ENCODE measurements at places on chromosomes 11 and 22.

DNA sequence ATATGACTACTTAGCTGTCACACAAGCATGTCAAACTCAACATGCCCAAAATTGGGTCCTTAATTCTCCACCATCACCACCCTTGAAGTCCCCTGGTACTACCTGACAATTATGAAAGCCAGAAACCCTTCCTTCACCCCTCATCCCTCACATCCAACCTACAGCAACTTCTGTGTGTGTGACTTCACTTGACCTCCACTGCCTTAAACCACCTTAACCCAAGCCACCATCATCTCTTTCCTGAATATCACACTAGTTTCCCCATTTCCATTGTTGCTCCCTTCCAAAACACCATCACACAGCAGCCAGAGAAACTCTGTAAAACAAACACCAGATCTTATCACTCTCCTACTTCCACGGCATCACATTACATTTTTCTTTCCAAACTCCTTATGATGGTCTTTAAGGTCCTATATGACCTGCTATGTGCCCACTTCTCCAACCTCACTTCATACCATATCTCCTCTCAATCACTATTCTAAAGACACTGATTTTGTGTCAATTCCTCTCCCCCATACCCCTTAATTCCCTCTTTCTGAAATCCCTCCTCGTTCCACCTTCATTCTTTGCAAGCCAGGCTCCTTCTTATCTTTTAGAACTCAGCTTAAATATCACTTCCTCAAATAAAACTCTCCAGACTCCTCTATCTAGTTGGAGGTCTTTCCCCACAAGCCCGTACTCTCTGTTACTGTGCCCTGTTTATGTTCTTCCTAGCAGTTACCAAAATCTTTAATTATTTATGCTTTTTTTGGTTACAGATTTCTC is 124.9 kb downstream of the RBFOX2 start:
- no peak for DNase-seq

GRCh38 chr11:129115652-129116586 is 76.2 kb downstream of the ARHGAP32 start:
- no peak for DNase-seq

DNA sequence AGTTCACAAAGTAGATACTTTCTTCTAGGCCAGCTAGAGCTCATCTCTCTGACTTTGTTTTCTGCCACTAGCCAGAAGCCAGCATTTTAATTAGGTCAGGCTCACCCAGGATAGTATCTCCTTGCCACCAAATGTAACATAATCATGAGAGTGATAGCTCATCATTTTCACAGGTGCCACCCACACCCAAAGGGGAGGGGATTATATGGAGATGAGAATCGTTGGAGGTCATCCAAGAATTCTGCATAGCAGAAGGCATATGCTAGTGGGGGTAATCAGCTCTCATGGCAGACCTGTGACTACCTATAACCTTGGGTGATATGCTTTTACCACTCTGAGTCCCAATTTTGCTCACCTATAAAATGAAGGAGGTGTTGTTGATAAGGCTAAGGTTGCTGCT is 523.0 kb downstream of the METTL15 start:
- no peak for DNase-seq

GRCh38 chr11:67369801-67370284 is 3.6 kb downstream of the CLCF1 start:
- no peak for DNase-seq

DNA sequence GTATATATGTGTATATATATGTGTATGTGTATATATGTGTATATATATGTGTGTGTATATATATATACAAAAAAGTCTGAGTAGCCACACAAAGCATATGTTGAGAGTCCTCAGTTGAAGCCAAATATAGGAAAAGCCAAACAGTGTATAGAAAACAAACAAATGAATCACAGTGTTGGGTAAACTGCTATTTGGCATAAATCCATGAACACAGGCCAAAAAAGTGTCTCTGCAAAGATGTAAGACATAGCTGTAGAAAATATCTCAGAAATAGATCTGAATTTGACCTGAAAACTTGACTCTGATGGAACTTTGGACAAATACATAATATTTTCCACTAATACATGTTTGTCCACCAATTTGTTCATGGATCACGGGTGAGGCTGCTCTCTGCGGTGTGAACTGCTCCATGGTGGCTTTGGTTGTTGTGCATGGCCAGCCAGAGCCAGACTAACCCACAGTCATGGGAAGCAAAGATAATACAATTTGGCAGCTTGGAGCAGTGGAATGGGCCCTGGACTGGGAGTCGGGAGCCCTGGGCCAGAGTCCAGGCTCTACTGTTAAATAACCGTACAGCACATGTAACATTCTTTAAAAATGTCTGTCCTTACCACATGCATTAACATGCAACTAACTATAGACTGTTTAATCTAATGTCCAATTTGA is 76.9 kb upstream of the EED start:
- no peak for DNase-seq

- DNase-seq: no peak
These were observed 23.1 kb downstream of the POLR3H start for GRCh38 chr22:41521126-41521525.

DNA sequence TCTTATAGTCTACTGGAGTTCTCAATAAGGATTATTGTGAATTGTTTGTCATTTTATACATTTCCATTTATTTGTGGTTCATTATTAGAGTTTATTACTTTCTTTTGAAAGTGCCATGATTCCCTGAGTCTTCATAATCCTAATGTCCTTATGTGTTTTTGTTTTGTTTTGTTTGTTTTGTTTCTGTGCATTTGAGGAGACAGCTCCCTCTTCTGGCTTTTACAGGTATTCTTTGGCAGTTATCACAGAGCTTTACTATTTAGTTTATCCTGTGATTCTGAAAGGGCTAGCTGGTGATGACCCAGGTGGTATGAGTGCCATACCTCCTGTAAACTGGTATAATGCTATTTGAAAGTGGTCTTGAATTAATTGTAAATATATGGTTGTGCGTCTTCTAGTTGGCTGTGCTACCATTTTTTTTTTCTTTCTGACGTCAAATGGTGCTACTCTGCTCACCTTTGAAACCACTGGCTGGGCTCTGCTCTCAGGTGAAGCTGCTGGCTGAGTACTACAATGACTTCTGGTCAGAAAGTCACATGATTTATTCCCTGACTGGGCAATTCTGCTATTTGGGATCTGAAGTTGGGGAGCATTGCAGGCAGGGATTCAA is 751.2 kb downstream of the JRKL start:
- DNase-seq: no peak

DNA sequence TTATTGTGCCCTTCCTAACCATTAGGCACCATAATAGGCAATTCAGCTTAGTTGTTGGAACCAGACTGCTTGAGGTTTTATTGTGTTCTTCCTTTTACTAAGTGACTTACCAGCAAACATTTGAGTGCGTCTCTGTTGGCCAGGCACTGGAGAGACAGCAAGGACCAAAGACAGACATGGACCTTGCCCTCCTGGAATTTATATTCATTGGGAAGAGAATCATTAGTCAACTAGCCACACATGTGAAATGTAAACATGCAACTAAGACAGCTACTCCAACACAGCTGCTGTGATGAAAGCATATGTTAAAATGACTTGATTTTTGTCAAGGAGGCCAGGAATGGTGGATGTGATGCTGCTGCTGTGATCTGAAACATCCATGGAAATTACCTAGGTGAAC is 106.4 kb downstream of the TRAF6 start:
- no peak for DNase-seq

- DNase-seq: no peak
These were observed 13.4 kb upstream of the IL17REL start for GRCh38 chr22:50025993-50026392.

DNA sequence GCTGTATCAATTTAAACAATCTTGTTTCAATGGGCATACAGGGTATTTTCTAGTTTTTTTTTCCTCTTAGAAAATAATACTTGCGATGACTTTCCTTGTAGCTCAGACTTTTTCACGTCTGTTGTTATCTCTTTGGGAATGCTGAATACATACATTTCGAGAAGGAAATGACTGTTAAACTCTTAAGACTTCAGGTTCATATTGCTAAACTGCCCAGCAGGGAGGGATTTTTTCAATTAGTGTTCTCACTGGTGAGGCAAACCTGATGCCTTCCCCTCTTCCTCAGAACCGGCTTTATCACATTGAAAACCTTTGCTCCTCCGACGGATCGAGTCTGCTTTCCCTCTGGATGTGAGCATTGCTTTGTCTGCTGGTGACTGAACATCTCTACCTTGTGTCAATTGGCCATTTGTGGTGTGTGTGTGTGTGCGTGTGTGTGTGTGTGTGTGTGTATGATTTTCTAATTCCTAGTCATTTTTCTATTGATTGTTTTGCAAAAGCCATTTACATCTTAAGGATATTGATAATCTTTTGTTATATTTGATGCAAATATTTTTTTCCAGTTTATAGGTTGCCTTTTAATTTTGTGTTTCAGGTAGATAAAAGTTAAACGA is 6.6 kb downstream of the NEAT1 start:
- DNase-seq: no peak

DNA sequence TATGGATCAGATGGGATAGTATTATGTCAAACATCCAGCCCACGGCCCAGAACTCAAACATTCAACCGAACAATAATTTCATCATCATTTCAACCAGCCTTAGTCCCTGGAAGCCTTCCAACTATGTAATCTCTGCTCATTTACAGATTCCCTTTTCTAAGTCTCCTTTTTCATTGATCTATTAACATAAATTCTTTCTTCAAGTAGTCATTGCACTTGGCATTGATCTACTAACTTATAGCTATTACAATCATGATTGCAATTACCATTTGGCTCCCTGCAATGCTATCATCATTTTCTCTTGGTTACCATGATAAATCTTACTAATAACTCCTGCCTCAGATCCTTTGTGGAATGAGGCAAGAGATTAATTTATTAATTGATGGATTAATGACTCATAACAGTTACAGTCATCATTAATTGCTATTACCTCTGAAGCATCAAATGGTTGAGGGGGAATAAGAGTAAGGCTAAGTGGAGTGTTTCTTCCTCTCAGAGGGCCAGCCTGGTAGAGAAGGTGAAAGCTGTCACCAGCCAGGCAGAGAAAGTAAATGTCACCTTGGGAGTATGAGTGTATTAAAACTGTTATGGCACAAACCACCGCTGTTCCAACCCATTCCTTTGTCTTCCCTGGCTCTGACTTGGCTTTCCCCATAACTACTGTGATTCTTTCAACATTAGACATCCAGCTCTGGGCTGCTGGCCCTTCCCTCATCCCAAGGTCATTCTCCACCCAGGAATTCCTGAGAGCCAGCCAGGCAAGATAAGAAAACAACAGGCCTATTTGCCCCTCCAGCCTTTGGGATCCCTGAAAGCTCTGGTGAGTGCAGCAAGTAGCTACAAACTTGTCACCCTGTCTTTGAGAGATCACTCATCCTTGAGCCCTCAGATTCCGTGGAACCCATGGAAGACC is 174.7 kb downstream of the RRAS2 start:
- DNase-seq: no peak

GRCh38 chr11:62152245-62153086 is 28.7 kb downstream of the INCENP start:
- DNase-seq: no peak

DNA sequence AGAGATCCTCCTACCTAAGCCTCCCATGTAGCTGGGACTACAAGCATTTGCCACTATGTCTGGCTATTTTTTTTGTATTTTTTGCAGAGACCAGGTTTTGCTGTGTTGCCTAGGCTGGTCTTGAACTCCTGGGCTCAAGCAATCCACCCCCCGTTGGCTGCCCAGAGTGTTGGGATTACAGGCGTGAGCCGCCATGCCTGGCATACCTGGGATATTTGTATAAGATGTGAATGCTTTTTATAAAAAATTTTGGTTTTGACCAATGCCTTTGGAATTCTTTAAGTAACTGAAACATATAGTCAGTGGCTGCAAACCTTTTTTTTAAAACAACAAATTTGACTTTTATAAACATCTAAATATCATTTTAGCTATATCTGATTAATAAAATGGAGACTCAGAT is 42.4 kb downstream of the ADAMTS8 start:
- DNase-seq: no peak

DNA sequence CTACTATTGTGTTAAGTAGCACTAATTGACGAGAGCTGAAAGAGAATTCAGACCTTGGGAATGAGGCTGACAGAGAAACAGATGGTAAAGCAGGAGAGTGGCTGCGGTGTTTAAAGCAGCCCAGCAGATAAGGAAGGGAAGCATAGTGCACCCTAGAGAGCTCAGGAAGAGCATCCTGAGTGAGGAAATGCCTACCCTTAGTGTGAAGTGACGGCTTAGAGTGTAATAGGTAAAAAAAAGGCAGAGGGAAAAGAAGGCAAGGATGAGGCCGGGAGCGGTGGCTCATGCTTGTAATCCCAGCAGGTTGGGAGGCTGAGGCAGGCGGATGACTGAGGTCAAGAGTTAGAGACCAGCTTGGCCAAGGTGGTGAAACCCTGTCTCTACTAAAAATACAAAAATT is 22.4 kb upstream of the ETS1 start:
- no peak for DNase-seq

DNA sequence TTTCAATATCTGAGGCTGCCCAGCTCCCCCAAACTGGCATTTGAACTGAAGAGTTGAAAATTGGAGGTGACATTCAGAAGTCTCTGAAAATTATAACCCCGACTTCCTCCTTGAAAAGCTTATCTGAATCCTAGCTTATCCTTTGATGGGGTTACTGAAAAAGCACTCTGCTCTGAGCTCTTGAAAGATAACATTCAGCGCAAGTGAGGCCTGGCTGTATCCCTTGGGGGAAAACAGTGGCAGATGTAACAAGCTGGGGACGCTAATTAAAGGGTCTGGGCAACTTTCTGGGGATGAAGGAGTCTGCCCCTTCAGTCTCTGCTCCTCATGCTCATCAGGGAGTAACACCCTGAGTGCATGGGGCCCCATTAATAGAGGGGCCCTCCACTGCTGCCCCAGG is 402.0 kb upstream of the CADM1 start:
- DNase-seq: no peak

DNA sequence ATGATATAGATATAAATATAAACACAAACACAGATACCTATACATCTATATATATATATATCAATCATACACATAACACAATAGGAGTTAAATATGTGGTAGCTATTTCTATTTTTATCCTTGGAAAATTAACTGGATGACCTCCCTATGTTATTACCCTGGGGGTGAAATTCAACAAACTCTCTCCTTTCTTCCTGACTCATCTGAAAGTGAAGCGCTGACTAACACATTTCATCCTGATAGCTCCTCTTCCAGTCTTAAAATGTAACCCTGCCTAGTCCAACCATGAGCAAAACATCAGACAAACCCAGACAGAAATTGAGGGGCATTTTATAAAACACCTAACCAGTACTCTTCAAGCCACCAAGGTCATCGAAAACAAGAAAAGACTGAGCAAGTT is 220.6 kb upstream of the ISX start:
- no peak for DNase-seq

GRCh38 chr11:31803813-31804311 is 7.3 kb downstream of the PAX6 start:
- no peak for DNase-seq

DNA sequence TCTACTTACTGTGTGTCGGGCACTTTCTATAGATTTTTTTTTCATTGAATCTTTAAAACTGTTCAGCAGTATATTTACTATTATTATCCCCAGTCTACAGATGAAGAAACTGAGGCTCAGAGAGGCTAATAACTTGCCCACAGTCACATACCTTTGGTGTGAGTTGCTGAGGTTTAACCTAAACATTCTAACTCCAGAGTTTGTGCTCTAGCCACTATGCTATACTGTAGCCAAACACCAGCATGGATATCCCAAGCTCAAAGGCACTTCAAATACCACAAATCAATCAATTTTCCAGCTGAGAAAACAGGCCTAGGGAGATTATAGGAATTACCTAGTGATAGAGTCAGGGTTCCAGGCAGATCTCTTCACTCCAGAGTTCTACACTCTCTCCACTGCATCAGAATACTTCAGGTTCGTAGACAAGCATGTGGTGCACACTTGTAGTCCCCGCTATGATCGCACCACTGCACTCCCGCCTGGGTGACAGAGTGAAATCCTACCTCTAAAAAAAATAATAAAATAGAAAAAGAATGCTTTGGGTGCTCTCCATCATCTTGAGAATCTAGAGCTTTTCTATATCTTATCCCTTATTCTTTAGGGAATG is 20.4 kb upstream of the UPB1 start:
- DNase-seq: no peak

Data from stimulated activated naive CD4-positive, alpha-beta T cell treated with Interleukin-2 at 50 U/mL for 16 hours (primary cell).